Activated naive CD4-positive, alpha-beta T cell treated with anti-CD3 and anti-CD28 coated beads, Interleukin-2, amount 10 ng/mL, durations not matched to agents 7 days and 5 days (primary cell): ENCODE measurements at places on chromosomes 1 and 21.
A peak's percentile ranks its signal among the peaks of the same experiment; 100 is the strongest.

DNA sequence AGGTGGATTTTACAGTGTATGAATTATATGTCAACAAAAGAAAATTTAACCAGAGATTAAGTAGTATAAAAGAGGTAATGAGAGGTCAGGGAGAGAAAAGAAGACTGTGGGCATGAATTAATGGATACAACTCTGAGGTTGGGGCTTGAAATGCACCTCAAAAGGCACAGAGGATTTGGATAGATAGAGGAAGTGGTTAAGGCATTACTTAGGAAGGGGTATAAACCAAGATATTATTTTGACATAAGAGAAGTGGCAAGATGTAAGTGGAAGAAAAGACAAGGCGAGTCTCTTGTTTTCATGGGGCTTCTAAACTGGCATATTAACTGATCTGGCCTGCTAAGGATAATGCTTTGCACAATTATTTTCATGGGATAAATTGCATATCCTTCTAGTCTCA lies 34.1 kb downstream of the RAP1A start:
- DNase-seq: no peak

- peak; percentile 39 for DNase-seq
Measured at GRCh38 chr1:67350783-67351182, 43.1 kb downstream of the IL12RB2 start.

DNA sequence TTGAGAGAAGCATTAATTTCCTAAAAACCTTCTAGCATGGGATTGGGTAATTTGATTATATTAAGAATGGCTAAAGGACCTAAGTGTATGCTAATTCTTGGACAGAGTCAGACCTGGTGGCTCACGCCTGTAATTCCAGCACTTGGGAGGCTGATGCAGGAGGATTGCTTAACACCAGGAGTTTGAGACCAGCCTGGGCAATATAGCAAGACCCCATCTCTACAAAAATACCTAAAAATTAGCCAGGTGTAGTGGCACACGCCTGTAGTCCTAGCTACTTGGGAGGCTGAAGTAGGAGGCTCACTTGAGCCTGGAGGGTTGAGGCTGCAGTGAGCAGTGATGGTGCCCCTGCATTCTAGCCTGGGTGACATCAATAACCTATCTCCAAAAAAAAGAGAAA lies 45.9 kb upstream of the BMP8A start:
- DNase-seq: no peak

DNA sequence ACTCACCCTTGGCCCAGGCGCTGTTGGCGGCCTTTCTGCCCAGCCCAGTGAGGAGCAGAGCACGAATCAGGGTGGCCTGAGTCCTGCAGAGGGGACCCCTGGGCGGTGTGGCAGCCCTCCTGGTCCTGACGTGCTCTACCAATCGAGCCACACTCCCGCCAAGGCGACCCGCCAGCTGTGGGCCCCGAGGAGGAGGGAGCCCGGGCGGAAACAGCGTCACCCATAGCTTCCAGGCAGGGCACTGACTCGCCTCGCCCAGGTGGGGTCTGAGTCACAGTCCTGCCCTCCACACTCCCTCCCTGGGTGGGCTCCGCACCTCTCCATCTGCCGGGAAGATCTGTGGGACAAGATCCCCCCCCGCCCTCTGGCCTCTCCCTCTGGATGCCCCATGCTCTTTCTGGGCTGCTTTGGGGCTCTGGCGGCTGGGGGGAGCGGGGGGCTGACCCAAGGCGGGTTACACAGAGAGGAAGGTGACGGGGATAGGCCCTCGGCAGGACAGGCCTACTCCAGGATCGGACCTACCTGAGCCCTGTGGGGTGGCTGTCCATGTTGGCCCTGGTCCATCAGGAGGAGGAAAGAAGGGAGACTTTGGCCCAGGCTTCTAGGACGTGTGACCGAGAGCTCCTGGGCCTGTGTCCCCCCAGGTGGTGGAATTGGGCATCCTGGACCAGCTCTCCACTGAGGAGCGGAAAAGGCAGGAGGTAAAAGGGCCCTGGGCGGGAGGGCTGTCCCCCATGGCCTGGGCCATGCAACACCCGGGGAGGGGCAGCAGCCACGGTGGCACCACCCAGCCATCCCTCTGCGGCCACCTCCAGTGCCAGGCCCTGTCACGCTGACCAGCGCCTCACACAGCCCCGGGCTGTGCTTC lies 14.0 kb downstream of the ARHGEF16 start:
- DNase-seq: no peak

GRCh38 chr1:245475961-245476516 lies 321.3 kb downstream of the KIF26B start:
- DNase-seq: no peak

- DNase-seq: peak; percentile 14
Measured at GRCh38 chr1:24886241-24886640, 43.8 kb downstream of the RUNX3 start.

DNA sequence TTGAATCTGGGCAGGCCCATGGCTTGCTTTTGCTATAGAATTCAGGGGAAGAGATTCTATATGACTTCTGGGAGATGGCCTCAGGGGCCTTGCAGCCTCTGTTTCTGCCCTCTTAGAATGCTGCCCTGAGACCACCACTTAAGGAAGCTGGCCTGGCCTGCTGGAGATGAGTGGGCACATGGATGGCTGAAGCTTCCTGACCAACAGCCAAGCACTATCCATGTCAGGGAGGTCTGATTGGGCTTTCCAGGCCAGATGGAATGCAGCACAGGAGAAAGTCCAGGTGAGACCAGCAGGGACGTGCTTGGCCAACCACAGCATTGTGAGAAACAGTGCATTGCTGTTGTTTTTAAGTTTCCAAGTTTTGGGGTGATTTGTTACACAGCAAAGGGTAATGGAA lies 308.1 kb downstream of the PTPRU start:
- no peak for DNase-seq

DNA sequence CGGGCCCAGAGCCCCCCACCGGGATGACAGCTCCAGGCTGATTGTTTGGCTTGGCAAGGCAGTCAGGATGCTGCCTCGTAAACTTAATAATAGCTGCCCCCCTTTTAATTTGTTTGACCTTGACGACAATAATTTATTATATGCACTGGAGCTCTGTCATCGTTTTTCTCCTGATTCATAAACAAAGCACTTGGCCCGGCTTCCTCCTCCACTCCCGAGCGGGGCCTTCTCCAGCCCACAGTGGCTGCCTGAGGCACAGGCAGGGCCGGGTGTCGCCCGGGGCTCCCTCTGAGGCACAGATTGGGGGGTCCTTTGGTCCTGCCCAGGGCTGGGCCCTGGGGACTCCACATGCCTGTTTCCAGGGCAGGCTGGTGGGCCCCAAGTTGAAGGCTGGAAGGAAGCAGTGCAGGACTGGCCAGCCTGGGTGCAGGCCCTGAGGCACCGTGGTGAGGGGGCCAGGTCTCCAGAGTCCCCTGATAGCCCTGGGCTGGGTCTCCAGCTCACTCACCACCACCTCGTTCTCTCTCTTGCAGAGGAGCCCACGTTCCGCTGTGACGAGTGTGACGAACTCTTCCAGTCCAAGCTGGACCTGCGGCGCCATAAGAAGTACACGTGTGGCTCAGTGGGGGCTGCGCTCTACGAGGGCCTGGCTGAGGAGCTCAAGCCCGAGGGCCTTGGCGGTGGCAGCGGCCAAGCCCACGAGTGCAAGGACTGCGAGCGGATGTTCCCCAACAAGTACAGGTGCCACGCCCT lies 52.0 kb upstream of the ARHGEF16 start:
- DNase-seq: no peak

- no peak for DNase-seq
Measured at GRCh38 chr1:7810395-7810794, 26.3 kb downstream of the PER3 start.

GRCh38 chr1:22652881-22653316 lies at the start of gene C1QB:
Gene C1QB (plus strand): TSS chr1:22653236. CDS start chr1:22659463, 6,227 bp downstream.
- no peak for DNase-seq

DNA sequence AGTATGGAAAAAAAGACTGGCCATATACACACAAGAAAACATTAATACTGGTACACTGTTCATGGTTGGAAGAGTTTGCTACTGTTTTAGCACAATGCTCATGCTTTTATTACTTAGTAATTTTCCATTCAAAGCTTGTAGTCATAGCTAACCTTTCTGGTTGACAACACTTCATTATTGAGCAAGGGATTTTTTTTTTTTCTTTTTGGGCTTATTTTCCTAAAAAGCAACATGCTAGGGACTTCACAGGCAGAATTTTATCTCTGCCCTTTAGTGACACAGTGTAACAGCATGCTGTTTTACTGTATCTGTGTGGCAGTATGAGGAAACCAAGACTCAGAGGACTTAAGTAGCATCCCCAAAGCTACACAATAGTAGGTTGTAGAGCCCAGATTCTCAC lies 58.5 kb downstream of the FGGY start:
- DNase-seq: no peak

GRCh38 chr1:241817956-241818612 lies 29.9 kb upstream of the EXO1 start:
- DNase-seq: no peak

GRCh38 chr1:55211863-55212262 lies 3.3 kb downstream of the USP24 start:
- DNase-seq: no peak

DNA sequence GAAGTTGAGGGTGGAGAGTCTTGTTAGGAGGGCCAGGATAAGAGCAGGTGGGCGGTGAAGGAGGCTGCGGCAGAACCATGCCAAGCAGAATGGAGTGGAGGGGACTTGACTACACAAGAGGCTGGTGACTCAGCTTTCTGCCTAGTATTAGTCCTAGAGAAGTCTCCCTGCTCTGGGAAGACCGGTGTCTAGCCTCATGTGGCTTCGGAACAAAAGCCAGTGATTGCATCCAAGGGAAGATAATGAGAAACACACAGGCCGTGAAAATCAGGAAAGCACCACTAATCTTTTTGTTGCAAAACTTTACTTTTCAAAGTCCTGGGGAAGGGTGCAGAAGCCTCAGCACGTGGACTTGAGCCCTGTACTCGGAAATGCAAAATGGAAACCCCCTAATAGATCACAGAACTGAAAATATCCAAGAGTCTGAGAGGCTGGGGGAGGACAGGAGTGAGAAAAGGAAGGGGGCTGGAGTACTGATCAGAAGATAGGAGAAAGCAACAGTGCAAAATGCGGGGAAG lies 31.4 kb downstream of the DDR2 start:
- no peak for DNase-seq

DNA sequence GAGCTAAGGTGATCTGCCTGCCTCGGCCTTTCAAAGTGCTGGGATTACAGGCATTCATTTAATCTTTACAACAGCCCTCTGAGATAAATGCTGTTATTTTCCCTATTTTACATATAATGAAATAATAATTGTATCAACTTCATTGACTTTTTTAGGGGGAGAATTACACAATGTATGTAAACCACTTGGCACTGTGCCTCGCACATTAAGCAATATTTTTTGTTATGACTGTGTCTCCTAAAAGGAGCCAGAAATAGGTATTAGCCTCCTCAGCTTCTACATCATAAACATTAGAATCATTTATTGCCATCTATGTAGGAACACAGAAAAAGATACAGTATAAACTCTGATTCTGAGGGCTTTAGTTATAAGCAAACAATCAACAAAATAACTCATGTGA lies 1.1 kb upstream of the DNAJC28 start:
- no peak for DNase-seq

GRCh38 chr21:40143822-40144525 lies 276.7 kb downstream of the PCP4 start:
- peak; percentile 50 for DNase-seq

GRCh38 chr1:162218975-162219374 lies 149.5 kb downstream of the NOS1AP start:
- DNase-seq: no peak

DNA sequence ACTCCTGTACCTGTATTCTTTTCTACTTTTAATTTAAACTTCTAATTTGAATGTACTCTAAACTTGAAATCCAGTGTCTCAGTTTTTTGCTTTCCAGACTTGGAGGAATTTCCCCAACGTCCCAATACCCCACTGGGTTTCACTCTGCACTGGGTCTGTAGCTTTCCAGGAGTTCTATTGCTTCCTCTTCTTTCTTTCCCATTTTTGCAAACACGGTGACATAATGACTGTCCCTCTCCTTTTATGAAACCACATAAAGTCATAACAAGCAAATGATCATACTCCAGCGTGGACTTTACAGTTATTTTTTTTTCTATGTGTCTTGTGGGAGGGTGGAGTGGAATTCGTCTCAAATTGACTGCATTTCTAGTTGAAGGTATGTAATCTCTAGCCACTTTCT lies 97.1 kb downstream of the FASLG start:
- no peak for DNase-seq

GRCh38 chr1:156409439-156409838 lies 40.4 kb downstream of the RHBG start:
- DNase-seq: no peak

DNA sequence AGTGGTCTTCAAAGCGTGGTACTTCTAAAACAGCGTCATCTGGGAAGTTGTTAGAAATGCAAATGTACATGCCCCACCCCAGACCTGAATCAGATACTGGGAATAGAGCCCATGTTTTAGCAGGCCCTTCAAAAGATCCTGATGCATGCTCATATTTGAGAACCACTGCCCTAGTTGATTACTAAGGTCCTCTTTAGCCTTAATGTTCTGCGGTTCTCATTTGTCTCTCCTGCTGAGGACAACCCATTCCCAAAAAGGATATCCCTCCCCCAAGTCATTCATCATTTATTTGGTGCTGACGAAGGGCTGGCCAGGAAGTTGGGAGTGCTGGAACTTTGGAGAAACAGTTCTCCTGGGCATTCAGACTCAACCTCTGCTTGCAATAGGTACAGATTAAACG lies 92.4 kb upstream of the RALGPS2 start:
- no peak for DNase-seq

DNA sequence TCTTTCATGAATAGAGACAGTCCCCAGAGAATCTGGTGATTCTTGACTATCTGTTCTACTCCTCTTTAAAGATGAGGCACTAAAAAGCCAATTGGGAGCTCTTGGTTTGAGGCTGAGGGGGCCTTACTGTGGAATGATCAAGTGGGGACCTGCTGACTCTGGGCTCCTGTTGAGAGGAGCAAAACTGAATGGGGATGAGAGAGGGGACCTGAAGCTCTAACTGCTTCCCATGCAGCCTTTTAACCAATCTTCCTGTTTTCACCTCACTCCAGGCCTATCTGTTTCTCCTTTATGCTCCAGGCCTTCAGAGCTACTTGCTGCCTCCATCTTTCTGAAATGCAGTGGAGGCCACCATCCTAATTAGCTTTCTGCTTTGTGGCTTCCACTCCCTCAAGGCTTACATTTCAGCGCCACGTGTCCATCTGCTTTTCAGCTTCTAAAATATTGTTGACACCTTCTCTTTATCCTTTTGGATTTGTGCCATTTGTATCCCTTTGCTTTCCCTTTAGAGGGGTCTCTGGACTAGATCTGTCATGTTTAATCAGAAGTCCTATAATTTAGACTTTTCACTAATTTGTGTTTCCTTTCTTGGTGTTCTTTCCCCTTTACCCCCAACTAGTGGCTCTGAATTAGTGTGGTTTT lies 145.7 kb downstream of the DHRS3 start:
- no peak for DNase-seq

DNA sequence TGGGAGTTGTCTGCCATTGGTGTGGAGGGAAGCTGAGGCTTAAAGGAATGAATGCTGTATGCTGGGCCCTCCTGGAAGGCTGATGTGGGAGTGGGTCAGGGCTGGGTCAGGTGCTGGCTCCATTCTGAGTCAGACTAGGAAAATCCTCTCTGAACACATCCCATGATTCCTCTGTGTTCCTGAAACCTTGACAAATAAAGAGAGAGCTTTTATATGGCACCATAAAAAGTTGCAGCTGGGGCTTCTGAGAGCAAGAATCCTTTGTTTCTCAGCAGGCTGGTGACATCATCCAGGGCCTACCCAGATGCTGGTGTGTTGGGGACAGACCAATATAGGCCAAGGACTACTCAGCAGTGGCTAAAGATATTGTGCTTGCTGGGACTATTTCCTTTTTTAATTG lies 27.8 kb upstream of the NFASC start:
- DNase-seq: no peak
